ENCODE measurements at places on chromosomes 16 and 17. TPM values are rescaled to one million over a fixed set of nuclear protein-coding genes. Genes with fewer than 3 reads are reported as not detected.

The CLEC19A gene
- 0.29 TPM for total RNA-seq

The ARHGDIG gene
- total RNA-seq: 1.6 TPM

The NT5M gene
- total RNA-seq: 2.9 TPM

The KRT40 gene
- not detected for total RNA-seq

The KRTAP9-2 gene
- total RNA-seq: not detected

The RILP gene
- 42.7 TPM for total RNA-seq

The IGF2BP1 gene
- total RNA-seq: not detected

The KRTAP9-4 gene
- not detected for total RNA-seq

The FBXO39 gene
- total RNA-seq: 1.3 TPM

The FUS gene
- total RNA-seq: 78.3 TPM

The GALK1 gene
- total RNA-seq: 21.9 TPM

The GAS7 gene
- total RNA-seq: 21.8 TPM

The CRYM gene
- total RNA-seq: 0.98 TPM

The COASY gene
- 26.9 TPM for total RNA-seq

The KRT12 gene
- not detected for total RNA-seq

The RDM1 gene
- not detected for total RNA-seq

The ENGASE gene
- 35.0 TPM for total RNA-seq

The NMRAL1 gene
- total RNA-seq: 57.7 TPM

The COL1A1 gene
- total RNA-seq: 44.5 TPM

The IRX3 gene
- total RNA-seq: 56.7 TPM

The CUEDC1 gene
- 18.0 TPM for total RNA-seq

The TRPV3 gene
- total RNA-seq: 1.0 TPM

The CEP295NL gene
- 2.6 TPM for total RNA-seq

The TEDC2 gene
- not detected for total RNA-seq

The REXO5 gene
- 13.2 TPM for total RNA-seq

The HIGD1B gene
- total RNA-seq: 1.0 TPM

The CLEC18C gene
- total RNA-seq: not detected

The SAMD14 gene
- 0.16 TPM for total RNA-seq

The FAM83G gene
- total RNA-seq: 7.2 TPM

The ATP2C2 gene
- not detected for total RNA-seq

The TP53TG3F gene
- not detected for total RNA-seq

The MRPS7 gene
- total RNA-seq: 46.5 TPM

The NTN3 gene
- total RNA-seq: not detected

The ADGRG3 gene
- 5.2 TPM for total RNA-seq

The DNAI2 gene
- total RNA-seq: not detected

The FAM171A2 gene
- total RNA-seq: 0.88 TPM

The HS3ST2 gene
- total RNA-seq: 9.1 TPM

The IRX5 gene
- total RNA-seq: 59.0 TPM

The CDH3 gene
- 39.0 TPM for total RNA-seq
